Activated naive CD4-positive, alpha-beta T cell (primary cell): ENCODE measurements at places on chromosomes 11 and 22.

DNA sequence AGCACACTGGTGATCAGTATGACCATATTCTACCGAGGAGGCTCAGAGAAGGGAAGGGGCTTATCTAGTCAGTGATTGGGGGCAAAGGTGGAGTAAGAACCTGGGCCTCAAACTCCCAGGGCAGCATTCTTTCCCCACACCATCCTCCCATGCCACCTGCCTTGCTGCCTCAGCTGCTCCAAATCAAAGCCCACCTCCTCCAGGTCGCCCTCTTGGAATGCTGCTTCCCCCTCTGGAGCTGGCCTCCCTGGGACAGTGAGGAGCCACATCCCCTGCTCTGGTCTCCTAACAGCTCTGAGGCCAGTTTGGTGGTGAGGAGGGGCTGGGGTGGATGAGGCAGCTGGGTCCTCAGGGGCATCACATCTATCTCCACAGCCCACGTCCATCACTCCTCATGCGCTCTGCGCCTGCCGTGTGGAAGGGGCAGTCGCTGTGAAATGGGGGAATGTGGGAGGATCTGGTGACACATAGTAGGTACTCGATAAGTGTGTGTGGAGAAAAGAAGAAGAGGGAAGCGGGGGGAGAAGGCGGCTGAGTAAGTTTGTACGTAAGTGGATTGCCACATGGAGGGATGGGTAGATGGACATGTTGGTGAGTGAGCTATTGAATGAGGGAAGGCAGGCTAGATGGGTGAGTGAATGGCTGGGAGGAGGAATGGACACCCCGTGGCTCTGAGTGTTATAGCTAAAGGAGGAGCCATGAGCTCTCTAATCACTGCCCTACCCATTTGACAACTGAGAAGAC is 16.1 kb upstream of the ARHGEF17 start:
- no peak for DNase-seq

GRCh38 chr11:64799623-64800302 is 3.3 kb downstream of the MAP4K2 start:
- DNase-seq, result no peak

DNA sequence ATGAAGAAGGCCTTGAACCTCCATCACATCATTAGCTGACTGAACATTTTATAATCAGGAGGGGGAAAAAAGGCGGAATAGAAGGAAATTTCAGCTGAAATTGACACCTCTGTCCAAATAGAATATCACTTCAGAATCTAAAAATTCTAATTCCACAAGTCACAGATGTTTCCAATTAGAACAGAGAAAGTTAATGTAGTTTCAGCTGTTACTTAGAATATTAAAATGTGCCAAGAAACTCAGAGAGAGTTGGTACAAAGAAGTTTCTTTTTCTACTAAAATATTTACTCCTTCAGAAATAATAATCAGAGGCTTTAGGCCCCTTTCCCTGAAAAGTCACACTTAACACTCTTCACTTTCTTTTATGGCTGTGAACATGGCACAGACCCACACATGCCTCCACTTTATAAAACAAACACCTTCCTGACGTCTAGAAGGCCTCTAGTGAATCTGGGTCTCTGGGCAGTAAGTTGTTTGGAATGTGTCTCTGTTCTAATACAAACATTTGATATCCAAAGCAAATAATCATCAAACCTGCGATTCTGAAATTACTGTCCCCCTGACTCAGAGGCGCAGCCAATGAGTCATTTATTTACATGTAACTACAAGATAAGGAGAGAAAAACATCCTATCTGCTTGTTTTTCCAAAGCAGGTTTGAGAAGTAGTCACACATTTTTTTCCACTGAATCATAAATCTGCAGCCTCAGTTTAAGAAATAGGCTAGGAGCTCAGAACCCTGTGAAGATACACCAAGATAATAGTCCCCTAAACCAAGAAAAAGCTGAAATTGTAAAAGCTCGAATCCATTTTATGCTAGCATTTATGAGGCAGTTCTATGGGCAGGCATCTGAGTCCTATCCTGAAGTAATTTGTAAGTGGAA is 148.4 kb downstream of the ME3 start:
- no peak for DNase-seq

GRCh38 chr11:35041070-35041554 is 97.9 kb upstream of the CD44 start:
- no peak for DNase-seq

DNA sequence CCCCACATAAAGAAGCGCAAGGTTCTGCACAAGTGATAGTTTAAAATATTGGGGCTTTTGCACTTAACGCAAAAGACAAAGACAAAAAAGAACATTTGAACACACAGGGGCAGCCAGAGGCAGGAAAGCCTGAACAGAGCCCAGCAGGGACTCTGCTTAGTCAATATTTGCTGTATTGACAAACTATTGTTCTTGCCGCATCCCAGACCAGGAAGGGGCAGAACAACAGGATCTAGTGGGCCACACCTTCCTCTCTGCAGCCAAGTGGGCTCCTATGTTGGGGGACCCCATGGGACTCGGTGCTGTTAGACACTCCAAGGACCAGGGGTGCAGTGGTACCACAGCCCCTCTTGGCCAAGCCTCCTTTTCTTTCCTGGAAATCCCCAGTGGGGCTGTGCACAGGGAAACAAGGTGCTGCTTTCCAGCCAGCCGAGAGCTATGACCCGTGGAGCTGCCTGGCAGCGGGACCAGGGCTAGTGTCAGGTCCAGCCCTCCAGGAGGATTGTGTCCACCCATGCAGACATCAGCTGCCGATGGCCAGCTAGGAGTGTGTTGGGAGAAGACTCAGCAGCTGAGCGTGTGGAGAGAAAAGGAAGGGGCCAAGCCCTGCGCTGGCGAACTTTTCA is 43.3 kb upstream of the ANO1 start:
- DNase-seq, result no peak

GRCh38 chr11:120832481-120833238 is 191.2 kb upstream of the TBCEL start:
- DNase-seq, result no peak

DNA sequence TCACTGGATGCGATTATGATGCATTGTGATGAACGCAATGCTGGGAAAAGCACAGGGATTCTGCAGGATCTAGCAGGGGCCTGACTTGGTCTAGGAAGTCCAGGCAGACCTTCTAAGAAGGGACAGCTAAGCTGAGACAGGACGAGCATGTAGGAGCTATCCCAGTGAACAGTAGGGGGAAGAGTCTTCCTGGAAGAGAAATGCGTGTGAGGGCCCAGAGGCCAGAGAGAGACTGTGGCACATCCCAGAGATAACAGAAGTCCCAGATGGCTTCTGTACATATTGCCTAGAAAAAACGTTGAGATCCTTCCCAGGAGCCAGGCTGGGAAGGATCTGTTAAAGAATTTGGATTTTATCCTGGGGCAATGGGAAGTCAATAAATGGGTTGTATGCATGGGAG is 24.6 kb downstream of the RCN1 start:
- DNase-seq, result no peak
